ENCODE measurements at places on chromosomes 5 and 9. TPM values are rescaled to one million over a fixed set of nuclear protein-coding genes. Genes with fewer than 3 reads are reported as not detected.

CD180 gene
- not detected for total RNA-seq

TYRP1 gene
- 0.36 TPM for total RNA-seq

ALDH1A1 gene
- total RNA-seq = 0.36 TPM

SCGB3A2 gene
- not detected for total RNA-seq

IGIP gene
- total RNA-seq = 10.5 TPM

ZBED3 gene
- 4.7 TPM for total RNA-seq

GLRA1 gene
- not detected for total RNA-seq

CCDC127 gene
- total RNA-seq = 6.2 TPM

PAX5 gene
- not detected for total RNA-seq

PBX3 gene
- total RNA-seq = 34.7 TPM

SHOC1 gene
- total RNA-seq = under 0.01 TPM

CDH6 gene
- 9.4 TPM for total RNA-seq

C5orf52 gene
- total RNA-seq = not detected

CTSV gene
- 0.36 TPM for total RNA-seq

Measured in osteoblast (primary cell).